NCI-H2029 treated with DMSO at 0.1 percent for 48 hours (cell line): ENCODE measurements at places on chromosomes 6 and 20.
A peak's percentile ranks its signal among the peaks of the same experiment; 100 is the strongest.

DNA sequence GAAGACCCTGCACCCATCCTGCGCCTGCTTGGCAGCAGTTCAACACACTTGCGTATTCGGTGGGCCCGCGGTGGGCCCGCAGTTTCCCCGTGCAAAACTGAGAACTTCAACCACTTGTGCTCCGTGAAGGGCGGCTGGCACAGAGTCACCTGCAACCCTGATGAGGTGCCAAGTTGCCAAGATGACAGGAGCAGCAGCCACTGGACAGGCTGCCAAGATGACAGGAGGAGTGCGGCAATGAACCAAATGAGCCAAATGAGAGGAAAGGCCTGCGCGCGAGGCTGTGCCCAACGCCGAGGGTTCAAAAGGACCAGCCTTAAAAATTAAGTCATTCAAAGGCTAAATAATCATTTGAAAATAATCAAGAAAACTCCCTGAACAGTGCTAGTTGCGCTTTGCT is 20.1 kb downstream of the DIDO1 start:
- no peak for DNase-seq

DNA sequence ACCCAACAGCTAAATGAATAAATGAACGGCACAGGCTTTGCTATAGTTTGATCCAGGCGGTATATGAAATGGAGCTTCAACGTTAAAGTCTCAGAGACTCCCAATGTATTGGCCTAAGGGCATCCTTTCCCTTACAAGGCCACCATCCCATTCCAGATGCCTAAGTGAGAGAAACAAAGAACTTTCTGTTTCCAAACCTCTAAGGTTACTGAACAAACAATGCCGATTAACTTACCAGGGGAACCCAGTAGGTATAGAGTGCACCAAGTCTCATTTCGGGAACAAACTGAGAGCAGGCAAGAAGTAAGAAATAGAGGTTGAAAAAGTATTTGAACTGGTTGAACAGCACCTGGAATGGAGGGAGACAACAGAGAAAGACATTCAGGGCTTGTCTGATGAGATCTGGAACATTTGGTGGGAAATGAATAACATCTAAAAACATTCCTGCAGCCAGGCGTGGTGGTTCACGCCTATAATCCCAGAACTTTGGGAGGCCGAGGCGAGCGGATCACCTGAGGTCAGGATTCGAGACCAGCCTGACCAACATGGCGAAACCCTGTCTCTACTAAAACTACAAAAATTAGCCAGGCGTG is 42.5 kb downstream of the ATP9A start:
- DNase-seq: no peak

GRCh38 chr20:3871550-3872265 is 17.5 kb upstream of the PANK2 start:
- DNase-seq: no peak

DNA sequence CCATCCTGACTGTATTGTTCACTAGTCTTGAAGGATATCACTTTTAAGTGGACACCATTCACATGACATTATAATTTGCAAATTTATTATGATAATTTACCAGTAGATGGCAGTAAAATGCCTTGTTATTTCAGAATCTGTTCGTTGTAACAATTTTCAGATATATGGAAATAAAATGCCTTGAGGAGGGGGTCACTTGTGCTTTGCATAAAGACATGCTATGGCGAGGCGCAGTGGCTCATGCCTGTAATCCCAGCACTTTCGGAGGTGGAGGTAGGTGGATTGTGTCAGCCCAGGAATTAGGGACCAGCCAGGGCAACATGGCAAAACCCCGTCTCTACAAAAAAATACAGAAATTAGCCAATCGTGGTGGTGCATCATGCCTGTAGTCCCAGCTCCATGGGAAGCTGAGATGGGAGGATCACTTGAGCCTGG is 9.0 kb upstream of the NCOA6 start:
- DNase-seq: peak; percentile 27

- no peak for DNase-seq
These were observed 75.7 kb downstream of the GCLC start for GRCh38 chr6:53469163-53469562.

DNA sequence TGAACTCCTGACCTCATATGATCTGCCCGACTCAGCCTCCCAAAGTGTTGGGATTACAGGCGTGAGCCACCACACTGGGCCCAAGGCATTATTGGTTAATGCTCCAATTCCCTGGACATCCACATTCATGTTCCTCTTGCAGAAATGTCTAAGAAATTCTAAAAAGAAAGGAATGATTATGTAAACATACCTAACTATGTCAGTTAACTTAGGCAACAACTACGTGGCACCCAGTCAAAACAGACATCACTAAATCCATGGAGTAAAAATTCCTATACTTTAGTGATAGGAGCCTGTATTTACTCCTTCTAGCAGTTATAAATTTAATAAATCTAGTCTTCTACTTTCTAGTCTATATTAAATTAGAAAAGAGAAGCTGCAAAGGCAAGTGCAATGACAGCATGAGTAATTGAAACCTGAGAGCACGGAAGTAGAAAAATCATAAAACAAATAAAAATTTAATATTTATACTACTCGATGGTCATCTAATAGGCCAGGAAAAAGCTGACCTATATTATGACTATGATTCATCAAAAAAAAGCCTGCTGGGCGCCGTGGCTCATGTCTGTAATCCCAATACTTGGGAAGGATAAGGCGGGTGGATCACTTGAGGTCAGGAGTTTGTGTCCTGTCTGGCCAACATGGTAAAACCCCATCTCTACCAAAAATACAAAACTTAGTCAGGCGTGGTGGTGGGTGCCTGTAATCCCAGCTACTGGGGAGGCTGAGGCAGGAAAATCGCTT is 4.2 kb downstream of the AHI1 start:
- DNase-seq: no peak

- DNase-seq: no peak
These were observed 46.9 kb upstream of the DTNBP1 start for GRCh38 chr6:15709651-15710269.

DNA sequence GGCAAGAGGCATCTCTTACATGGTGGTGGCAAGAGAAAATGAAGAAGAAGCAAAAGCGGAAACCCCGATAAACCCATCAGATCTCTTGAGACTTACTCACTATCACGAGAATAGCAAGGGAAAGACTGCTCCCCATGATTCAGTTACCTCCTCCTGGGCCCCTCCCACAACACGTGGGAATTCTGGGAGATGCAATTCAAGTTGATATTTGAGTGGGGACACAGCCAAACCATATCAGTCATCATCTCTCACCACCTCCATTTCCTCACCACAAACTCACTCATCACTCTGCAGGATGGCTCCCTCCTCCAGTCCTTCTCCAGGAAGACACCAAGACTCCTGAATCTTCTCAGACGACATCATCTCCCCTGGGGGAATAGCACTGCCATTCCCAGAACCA is 25.8 kb upstream of the SLC16A10 start:
- no peak for DNase-seq

DNA sequence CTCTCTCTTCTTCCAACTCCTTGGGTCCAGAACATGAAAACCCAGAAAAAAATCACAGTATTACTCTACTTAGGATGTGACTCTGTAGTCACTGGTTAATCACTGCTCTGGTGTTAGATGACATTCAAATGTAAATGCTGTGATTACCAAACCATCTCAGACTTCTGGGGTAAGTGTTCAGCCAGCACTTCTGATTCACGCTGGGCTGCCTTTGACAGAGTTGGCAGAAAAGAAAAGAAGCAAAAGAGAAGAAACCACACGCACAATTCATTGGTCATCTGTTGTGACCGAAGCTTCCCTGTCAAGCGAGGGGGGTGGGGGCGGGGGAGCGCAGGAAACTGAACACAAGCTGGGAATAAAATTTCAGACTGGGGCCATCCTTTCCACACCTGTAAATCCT is 82.7 kb downstream of the PSMG4 start:
- DNase-seq: no peak

GRCh38 chr6:169858935-169859351 is 107.5 kb downstream of the ERMARD start:
- no peak for DNase-seq

- no peak for DNase-seq
These were observed 2.0 kb downstream of the SOX4 start for GRCh38 chr6:21595285-21596144.

GRCh38 chr6:54992789-54993188 is 146.2 kb downstream of the FAM83B start:
- DNase-seq: no peak

- DNase-seq: no peak
These were observed 22.5 kb upstream of the SGK1 start for GRCh38 chr6:134340179-134340975.

DNA sequence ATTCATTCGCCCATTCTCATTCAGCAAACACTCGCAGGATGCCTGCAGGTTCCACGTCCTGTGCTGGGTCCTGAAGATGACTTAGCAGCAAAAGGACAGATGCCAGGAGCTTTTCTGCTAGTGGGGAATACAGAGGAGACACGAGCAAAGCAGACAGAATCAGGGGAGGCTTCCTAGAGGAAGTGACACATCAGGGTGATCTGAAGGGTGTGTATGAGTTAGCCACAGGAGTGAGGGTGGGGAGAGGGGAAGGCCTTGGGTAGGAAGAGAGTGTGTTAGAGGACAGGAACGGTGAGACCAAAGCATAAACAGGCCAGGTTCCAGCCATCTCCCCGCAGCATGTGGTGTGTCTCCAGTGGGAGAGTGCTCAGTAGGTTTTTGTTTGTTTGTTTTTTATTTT is 73.4 kb upstream of the GTSF1L start:
- no peak for DNase-seq

GRCh38 chr20:43040427-43040826 is 149.3 kb downstream of the PTPRT start:
- DNase-seq: no peak

DNA sequence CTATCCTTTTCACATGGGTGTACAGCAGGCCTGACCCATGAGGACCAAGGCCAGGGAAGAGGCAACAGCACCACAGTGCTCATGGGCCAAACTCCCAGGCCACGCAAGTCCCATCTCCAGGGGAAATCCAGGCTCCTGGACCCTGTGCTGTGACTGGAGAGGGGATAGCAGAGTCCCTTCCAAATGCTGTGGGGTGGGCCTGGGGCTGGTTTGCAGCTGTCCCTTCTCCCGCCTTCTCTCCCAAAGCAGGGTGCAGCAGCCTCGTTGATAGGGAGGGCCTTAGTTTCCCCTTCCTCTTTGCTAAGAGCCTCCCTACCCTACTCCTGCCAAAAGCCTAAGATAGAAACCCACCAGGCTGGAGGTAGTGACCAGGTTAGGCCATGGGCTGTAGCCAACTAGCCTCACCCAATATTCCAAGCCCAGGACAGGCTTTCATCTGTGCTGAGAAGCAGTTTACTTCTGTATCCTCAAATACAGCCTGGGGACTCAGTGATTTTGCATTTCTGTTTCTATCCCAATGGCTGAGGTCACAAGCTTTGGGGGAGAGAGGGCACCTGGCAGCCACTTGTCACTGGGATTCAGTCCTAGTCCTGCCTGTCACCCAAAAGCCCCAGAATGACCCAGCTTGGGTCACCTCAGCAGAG is 1.4 kb downstream of the CTSZ start:
- no peak for DNase-seq

- no peak for DNase-seq
These were observed 43.4 kb upstream of the SPTLC3 start for GRCh38 chr20:12965212-12965869.

DNA sequence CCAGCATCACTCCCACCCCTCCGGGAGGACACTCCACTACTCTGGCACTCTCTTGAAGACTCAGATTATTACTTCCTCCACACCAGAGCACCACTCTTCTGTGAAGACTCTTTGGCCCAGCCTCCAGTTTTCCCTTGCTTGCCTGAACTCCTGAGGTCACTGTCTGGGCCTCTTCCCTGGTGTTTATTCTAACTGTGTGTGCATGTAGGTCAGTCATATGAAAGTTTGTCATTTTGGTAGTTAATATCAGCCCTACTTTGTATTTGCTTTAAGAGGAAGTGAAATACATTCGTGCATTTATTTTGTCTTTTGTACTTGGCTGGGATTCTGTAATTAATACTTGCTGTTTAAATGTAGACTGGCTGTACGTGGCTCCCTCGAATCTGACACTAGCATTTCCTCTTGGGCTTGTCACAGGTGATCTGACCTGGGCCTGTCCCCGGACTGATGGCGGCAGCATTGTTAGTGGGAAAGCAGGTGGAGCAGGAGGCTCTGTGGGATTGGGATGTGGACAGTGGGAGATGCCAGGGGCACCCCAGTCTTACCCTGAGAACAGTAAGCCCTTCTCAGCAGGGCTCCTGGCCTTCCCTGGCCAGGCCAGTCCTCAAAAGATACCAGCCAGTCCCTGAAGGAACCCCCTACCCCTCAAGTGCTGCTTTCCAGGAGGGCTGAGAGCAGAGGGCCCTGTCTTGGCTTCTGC is 350.5 kb downstream of the CDC5L start:
- no peak for DNase-seq

DNA sequence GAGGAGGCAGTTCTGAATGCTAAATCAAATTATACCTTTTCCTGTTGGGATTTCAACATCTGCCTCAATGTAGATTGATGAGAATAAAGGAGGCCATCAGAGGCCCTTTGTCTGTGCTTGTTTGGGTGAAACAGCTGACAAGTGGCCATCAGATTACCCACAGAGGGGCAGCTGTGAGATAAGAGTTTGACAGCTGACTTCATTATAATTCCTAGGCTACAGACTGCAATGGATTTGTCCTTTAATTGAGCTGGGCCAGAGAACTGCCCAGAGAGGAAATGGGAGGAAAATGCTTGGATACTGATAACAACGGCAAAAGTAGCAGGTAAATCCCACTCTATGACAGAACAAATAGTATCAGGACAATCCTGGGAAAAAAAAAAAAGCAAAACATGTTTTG is 649.4 kb downstream of the HDGFL1 start:
- DNase-seq: peak; percentile 79

- no peak for DNase-seq
These were observed 1106.4 kb upstream of the CITED2 start for GRCh38 chr6:140480852-140481251.

GRCh38 chr20:39775110-39775509 is 813.0 kb downstream of the DHX35 start:
- DNase-seq: peak; percentile 78

- DNase-seq: no peak
These were observed 34.6 kb downstream of the JAG1 start for GRCh38 chr20:10639077-10639736.

- DNase-seq: no peak
These were observed 631 bp downstream of the PLCB1 start for GRCh38 chr20:8132484-8133309.

DNA sequence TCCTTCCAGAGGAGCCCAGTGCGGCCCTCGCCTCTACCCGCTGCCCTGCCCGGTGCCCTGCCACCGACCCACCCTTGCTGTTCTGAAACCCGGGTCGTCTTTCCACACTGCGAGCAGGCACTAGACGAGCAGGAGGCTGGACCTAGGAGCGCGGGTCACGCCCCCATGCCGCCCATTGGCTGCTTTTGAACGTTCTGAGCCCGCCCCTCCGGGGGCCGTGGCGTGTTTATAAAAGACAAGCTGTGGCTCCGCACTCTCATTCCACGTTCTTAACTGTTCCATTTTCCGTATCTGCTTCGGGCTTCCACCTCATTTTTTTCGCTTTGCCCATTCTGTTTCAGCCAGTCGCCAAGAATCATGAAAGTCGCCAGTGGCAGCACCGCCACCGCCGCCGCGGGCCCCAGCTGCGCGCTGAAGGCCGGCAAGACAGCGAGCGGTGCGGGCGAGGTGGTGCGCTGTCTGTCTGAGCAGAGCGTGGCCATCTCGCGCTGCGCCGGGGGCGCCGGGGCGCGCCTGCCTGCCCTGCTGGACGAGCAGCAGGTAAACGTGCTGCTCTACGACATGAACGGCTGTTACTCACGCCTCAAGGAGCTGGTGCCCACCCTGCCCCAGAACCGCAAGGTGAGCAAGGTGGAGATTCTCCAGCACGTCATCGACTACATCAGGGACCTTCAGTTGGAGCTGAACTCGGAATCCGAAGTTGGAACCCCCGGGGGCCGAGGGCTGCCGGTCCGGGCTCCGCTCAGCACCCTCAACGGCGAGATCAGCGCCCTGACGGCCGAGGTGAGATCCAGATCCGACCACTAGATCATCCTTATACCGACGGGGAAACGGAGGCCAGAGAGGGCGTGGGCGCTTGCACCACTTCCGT is at the start of gene ID1:
Gene ID1 (plus strand): TSS at position 259 of the 871 bp plus-strand sequence. CDS start 99 bp downstream, at position 358.
- DNase-seq: peak; percentile 96
